ENCODE measurements at places on chromosomes 13 and 19. TPM values are rescaled to one million over a fixed set of nuclear protein-coding genes. Genes with fewer than 3 reads are reported as not detected.

PTGER1 gene
- 0.17 TPM for polyA plus RNA-seq

DNA sequence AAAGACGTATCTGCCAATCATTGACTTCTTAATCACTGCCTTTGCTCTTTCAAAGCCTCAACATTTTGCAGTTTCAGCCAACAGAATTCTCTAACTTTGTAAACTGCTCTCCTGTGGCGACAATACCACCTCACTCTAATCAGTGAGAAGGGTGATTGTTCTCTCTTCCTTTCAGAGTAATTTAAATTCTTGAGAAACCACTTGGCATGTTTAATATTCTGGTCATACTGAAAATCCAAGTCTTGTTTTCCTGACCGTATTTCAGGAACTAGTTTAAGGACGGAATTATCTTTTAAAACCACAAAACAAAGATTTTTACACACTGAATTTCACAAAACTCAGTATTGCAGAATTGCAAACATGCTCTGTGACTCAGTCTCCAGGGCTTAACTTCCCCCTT is 5.2 kb upstream of the CDC16 start:
- no peak for DNase-seq

DNA sequence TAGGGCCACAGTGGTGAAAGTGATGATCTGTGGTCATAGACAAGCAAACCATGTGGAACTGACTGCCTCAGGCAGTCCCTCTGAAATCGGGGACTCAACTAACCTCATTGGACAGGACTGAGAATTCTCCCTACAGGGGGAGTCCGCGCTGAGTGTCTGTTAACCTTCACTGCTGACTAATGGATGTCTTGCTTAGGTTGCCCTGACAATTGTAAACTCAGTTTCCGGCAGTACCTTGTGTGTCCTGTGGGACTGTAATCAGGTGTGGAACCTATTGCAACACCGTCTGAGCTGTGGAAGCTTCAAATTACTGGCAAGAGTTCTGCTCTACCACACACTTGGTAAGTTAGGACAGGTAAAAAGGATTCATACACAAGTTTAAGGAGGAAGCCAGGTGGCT is 21.8 kb downstream of the ZNF77 start:
- DNase-seq: no peak

DNA sequence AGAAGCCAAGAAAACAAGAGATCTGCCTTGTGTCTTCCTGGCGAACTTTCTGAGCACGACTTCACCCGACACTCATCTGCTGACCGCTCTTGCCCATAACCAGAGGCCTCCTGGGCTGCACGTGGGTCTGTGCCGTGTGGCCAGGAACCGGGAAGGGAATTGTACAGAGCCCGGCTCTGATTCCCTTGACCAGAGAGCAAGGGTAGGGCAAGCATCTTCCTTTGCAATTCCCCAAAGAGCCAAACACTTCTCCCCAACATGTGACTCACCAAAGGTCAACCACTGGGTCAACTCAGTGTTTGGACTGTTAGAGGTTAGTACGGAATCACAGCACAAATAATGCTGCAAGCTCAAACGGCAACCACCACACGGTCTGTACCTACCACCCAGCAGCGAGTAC is 48.9 kb downstream of the KLF2 start:
- DNase-seq: no peak
